H1 (cell line): ENCODE measurements at places on chromosomes 2 and 18.

- H3K4me3 ChIP-seq = no peak overlapping the region
- no peak for DNase-seq
- no peak overlapping the region for H3K27ac ChIP-seq
- peaks cover 6% of the 10 kb centered on the region for H3K4me1 ChIP-seq
- no peaks in the 10 kb centered on the region; the same call in 1 of the 2 replicates for H3K36me3 ChIP-seq
- H3K27me3 ChIP-seq = no peaks in the 10 kb centered on the region
These were observed 145.0 kb downstream of the SRBD1 start for GRCh38 chr2:45466053-45466452.

GRCh38 chr2:6067806-6068205 is 375.6 kb downstream of the SOX11 start:
- H3K27me3 ChIP-seq = no peaks in the 10 kb centered on the region; the same call in 1 of the 2 replicates
- H3K36me3 ChIP-seq = no peaks in the 10 kb centered on the region
- peaks cover 19% of the 10 kb centered on the region for H3K4me1 ChIP-seq
- H3K4me3 ChIP-seq = no peak overlapping the region

GRCh38 chr2:124534028-124534427 is 508.9 kb downstream of the CNTNAP5 start:
- no peaks in the 10 kb centered on the region for H3K36me3 ChIP-seq
- no peak overlapping the region for H3K27ac ChIP-seq
- H3K4me1 ChIP-seq = no peaks in the 10 kb centered on the region
- H3K27me3 ChIP-seq = no peaks in the 10 kb centered on the region

DNA sequence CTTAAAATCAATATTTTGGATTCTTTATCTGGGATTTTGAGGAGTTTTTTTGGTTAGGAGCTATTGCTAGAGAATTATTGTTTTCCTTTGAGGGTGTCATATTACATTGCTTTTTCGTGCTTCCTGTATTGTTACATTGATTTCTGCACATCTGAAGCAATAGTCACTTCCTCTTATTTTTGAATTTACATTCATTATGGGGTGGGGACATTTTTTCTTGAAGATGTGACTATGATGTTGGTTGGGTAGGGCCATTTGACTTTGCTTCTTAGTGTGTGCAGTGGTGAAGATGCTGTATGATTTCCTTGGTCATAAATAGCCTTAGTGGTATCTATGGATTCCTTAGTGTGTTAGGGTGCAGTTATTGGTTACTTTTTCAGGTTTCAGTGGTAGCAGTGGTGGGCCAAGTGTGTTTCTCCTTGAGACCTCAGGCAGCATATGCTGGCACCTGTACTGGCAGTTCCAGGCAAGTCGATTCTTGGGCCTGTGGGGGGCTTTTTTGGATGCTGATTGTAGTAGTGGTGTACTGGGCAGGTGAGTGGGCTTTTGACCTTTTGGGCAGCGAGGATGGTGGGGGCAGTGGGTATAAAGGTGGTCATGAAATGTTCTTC is 61.8 kb downstream of the ARHGAP25 start:
- H3K27me3 ChIP-seq = no peaks in the 10 kb centered on the region
- no peak overlapping the region for H3K4me3 ChIP-seq
- DNase-seq = no peak
- H3K4me1 ChIP-seq = 0 out of 2 replicates have a peak, but pooled peaks cover 3% of the 10 kb centered on the region

- no peak for DNase-seq
- no peak overlapping the region for H3K27ac ChIP-seq
- no peak overlapping the region for H3K4me3 ChIP-seq
These were observed 319.5 kb upstream of the NXPH2 start for GRCh38 chr2:139099721-139100120.

DNA sequence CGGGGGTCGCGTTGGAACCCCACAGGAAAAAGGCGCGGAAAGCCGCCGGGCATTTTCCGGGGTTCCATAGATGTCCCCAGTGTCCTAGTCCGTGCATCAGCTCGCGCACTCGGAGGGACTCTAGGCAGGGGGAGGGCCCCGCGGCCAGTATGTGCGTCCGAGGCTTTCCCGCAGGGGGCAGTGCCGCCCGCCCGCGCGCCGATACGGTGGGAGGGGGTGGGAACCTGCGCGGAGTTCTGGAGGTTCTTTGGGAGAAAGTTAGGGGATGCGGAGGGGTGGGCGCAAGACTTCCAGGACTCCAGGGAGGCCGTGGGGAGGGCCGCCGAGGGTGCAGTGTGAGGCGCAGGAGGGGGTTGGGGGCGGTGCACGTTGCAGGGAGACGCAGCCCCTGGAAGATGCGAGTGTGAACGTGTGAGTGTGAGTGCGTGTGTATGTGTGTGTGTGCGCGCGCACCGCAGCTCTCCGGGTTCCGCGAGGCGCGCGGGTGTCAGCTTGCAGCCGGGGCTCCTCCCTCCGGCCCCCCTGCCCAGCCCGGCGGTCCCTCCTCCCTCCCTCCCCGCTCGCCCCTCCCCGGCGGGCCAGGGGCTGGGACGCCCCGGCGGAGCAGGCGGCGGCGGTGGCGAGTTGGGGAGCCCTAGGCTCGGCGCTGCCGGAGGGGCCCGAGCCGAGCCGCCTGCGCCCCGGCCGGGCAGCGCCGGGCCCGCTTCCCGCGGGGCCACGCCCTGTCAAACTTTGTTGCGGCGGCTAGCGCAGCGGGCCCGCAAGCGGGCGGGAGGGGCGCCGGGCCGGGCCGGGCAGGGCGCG is at the start of gene TCF7L1:
TCF7L1 (plus strand) TSS at position 559 of the 804 bp plus-strand sequence. CDS start 293 bp downstream, outside the sequence.
- no peaks in the 10 kb centered on the region for H3K27me3 ChIP-seq
- H3K4me3 ChIP-seq = peak within 1 kb of the TSS; percentile 92
- peaks cover 17% of the 10 kb centered on the region for H3K4me1 ChIP-seq
- peak; percentile 96 for DNase-seq
- H3K27ac ChIP-seq = peak within 1 kb of the TSS; percentile 84

DNA sequence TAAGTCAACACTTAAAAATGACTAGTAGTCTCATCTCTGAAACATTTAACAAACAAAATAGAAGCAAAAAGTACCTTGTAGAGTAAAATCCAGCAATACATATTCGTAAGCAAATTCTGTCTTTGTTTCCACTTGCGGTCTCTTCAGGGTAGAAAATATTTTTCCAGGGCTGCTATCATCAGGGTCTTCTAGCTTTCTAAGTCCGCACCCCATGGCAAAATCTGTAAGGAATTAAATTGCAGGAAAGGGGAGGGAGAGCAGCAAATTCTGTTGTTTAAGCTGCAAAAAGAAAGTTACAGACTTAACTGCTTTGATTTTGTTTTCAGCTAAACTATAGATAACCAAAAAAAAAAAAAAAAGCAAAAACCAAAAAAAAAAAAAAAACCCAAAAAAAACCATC is at the start of gene RFTN2:
RFTN2 (minus strand) TSS at position 342 of the 400 bp plus-strand sequence; CDS start at position 213, 129 bp downstream.
- DNase-seq = no peak
- H3K4me1 ChIP-seq = peaks cover 8% of the 10 kb centered on the region

- H3K27ac ChIP-seq = no peak overlapping the region
- peaks cover 24% of the 10 kb centered on the region; the same call in 1 of the 2 replicates for H3K36me3 ChIP-seq
- no peaks in the 10 kb centered on the region for H3K27me3 ChIP-seq
- H3K4me3 ChIP-seq = peak overlapping the region; percentile 83
These were observed 1.0 kb downstream of the IMPACT start for GRCh38 chr18:24427484-24427883.

- DNase-seq = no peak
- no peaks in the 10 kb centered on the region for H3K27me3 ChIP-seq
- no peak overlapping the region for H3K4me3 ChIP-seq
- no peaks in the 10 kb centered on the region for H3K36me3 ChIP-seq
These were observed 71.4 kb downstream of the PLCL1 start for GRCh38 chr2:197875763-197876162.

GRCh38 chr2:62423235-62423634 is 82.8 kb downstream of the TMEM17 start:
- no peaks in the 10 kb centered on the region for H3K36me3 ChIP-seq
- H3K27ac ChIP-seq = no peak overlapping the region

GRCh38 chr2:3620834-3621233 is 25.9 kb downstream of the COLEC11 start:
- no peak overlapping the region for H3K4me3 ChIP-seq
- no peaks in the 10 kb centered on the region for H3K36me3 ChIP-seq
- no peak overlapping the region for H3K27ac ChIP-seq
- DNase-seq = no peak

- no peak overlapping the region for H3K4me3 ChIP-seq
- no peaks in the 10 kb centered on the region; the same call in 1 of the 2 replicates for H3K27me3 ChIP-seq
- no peak for DNase-seq
- H3K36me3 ChIP-seq = no peaks in the 10 kb centered on the region
- 0 out of 2 replicates have a peak, but pooled peaks cover 2% of the 10 kb centered on the region for H3K4me1 ChIP-seq
- no peak overlapping the region for H3K27ac ChIP-seq
These were observed 414.4 kb upstream of the ACVR2A start for GRCh38 chr2:147430408-147430807.

DNA sequence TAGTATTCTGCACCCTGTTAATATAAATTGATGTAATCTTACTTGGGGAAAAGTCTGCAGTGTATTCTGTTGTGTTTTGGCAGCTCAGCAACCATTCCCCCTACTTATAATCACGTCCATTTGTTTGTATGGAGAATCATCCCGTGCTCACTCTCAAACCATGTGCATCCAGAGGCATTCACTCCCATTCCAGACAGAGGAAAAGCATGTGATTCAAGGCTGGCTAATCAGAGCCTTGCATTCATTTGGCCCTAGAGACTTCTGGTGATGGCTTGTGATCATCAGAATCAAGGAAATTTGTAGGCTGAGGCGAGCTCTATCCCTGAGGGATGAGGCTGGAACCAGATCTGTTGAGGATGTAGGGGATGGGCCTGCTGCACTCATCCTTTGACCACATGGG is 5.1 kb upstream of the WIPF1 start:
- H3K4me1 ChIP-seq = no peaks in the 10 kb centered on the region
- DNase-seq = no peak
- no peaks in the 10 kb centered on the region for H3K36me3 ChIP-seq
- no peaks in the 10 kb centered on the region for H3K27me3 ChIP-seq
- H3K4me3 ChIP-seq = no peak overlapping the region

GRCh38 chr2:150653351-150653750 is 165.9 kb upstream of the RND3 start:
- H3K4me3 ChIP-seq = no peak overlapping the region
- H3K4me1 ChIP-seq = no peaks in the 10 kb centered on the region
- H3K36me3 ChIP-seq = no peaks in the 10 kb centered on the region
- no peak overlapping the region for H3K27ac ChIP-seq

DNA sequence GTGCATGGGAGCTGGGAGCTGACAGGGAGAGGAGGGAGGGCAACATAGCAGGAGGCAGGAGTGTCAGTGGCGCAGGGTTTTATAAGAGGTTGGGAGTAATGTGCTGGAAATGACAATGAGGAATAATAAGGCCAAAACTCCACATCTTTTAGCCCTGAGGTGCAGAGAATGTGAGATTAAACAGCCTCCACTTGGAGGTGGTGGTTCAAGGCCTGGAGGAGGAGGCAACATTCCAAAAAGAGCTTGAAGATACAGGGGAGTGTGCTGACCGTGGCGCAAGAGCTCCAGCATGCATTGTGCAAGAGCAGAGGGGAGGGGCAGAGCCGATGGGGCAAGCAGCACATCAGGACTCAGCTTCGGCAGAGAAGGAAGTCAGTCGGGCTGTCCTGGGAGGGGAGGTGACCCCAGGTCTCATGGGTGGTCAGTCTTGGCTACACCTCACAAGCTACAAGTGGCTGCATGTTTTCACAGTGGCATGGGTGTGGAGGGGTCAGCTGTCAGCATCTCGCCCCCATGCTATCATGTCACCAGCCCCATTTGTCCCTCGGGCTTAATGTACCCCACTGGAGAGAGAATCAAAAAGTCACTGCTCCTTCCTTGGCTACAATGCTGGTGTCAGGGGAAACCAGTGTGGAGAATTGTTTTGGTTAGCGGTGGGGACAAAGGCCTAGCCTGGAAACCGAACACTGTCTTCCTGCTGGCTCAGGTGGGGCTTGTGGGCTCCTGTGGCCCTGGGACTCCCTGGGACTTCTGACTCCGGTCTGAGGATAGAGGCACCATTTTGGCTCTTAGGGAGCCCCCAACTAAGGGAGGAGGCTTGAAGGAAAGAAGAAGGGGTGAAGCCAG is 208.0 kb downstream of the ZFP36L2 start:
- no peaks in the 10 kb centered on the region for H3K36me3 ChIP-seq
- H3K4me3 ChIP-seq = no peak overlapping the region
- peaks cover 2% of the 10 kb centered on the region; the same call in 1 of the 2 replicates for H3K4me1 ChIP-seq
- H3K27ac ChIP-seq = no peak overlapping the region
- DNase-seq = no peak
- no peaks in the 10 kb centered on the region for H3K27me3 ChIP-seq

GRCh38 chr2:104163611-104164130 is 690.2 kb upstream of the POU3F3 start:
- no peaks in the 10 kb centered on the region for H3K27me3 ChIP-seq
- H3K4me1 ChIP-seq = peaks cover 4% of the 10 kb centered on the region; the same call in 1 of the 2 replicates
- DNase-seq = no peak
- no peak overlapping the region for H3K4me3 ChIP-seq
- H3K27ac ChIP-seq = no peak overlapping the region

DNA sequence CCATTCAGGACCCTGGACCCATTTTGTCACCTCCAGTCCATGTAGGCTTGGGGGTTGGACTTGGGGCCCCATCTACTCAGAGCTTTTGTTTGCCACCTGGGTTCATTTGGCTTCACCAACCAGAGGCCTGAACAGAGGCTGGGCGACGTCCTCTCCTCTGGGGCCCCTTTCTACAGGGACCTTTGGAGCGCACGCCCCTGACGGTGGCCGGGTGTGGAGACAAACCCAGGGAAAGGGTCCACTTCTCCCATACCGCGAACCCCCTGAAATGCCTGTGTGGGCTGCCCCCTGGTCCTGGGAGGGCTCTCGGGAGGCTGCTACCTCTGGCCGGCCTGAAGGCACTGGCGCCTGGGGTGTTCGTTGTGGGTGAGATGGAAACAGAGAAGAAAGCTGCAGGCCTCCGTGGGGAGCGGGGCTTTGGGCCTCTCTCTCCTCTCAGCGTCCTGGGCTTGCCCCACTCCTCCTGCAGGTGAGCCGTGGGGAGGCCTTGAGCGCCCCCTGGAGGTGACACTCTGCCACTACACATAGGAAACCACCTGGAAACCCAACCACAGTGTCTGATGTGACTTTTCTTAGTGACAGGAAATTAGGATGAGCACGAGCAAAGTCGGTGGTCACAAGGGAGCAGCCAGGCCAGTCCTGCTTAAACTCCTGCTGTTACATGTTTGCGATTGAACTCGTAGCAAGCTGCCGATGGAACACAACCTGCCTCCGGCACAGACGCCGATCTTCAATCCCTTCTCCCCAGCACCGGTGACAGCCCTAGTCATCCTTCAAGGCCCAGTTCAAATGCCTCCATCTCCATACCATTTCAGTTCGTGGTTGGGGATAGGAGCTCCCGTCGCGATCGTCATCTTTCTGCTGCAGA is 12.0 kb upstream of the NTSR2 start:
- no peaks in the 10 kb centered on the region for H3K36me3 ChIP-seq
- H3K4me3 ChIP-seq = no peak overlapping the region; the same call in 1 of the 2 replicates
- H3K27me3 ChIP-seq = no peaks in the 10 kb centered on the region
- no peak overlapping the region for H3K27ac ChIP-seq
- peak; percentile 94 for DNase-seq
- peaks cover 13% of the 10 kb centered on the region for H3K4me1 ChIP-seq

- H3K36me3 ChIP-seq = no peaks in the 10 kb centered on the region
- no peak overlapping the region for H3K27ac ChIP-seq
- DNase-seq = no peak
- H3K4me3 ChIP-seq = no peak overlapping the region
These were observed 20.1 kb downstream of the GPR55 start for GRCh38 chr2:230904856-230905447.

GRCh38 chr2:70549064-70549710 is 4.4 kb downstream of the TGFA start:
- H3K4me3 ChIP-seq = no peak overlapping the region
- H3K27ac ChIP-seq = no peak overlapping the region
- DNase-seq = no peak
- H3K27me3 ChIP-seq = peaks cover 33% of the 10 kb centered on the region

- H3K4me3 ChIP-seq = no peak overlapping the region
- H3K36me3 ChIP-seq = no peaks in the 10 kb centered on the region
- no peak overlapping the region for H3K27ac ChIP-seq
- H3K27me3 ChIP-seq = no peaks in the 10 kb centered on the region
These were observed 140.7 kb upstream of the THUMPD2 start for GRCh38 chr2:39919511-39920306.
